ENCODE measurements at places on chromosomes 2 and 18.

DNA sequence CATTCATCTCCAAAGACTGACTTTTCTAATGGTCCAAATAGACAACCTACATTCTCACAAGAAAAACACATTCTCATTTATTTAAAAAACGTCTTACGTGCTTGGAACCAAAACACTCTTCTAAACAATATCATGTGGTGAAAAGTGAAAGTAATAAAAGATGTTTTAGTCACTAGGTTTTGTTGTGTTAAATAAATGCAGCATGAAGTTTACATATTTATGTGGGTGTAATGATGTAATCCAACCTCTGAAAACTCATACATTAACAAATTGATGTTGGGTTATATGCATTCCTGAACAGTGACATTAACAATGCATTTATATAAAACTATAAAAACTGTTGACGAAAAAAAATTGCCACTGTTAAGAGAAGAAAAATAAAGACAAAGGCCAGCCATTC is 55.1 kb upstream of the ACVR2A start:
- DNase-seq = no peak

DNA sequence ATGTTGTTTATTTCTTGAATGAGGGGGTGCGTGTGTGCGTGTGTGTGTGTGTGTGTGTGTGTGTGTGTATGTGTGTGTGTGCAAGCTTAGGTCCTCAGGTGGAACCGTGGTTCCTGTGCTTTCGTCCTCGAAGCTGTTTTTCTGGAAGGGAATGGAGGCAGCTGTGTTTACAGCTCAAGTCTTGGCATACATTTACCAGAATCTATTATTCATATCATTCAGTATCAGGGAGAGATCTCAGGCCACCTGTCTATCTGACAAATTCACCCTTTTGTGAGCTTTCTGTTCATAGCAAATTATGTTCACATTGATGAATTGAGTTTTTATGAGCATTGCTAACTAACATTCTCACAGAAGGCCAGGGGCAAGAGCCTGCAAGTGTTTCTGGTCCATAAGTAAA is 550.4 kb downstream of the ARHGAP15 start:
- DNase-seq = no peak

- no peak for DNase-seq
These were observed 37.5 kb downstream of the PAX8 start for GRCh38 chr2:113240915-113241911.

GRCh38 chr18:72868585-72869225 is 918 bp upstream of the NETO1 start:
- DNase-seq = no peak

GRCh38 chr2:75113231-75113869 is 86.0 kb downstream of the TACR1 start:
- DNase-seq = no peak

- no peak for DNase-seq
These were observed 59.1 kb downstream of the NETO1 start for GRCh38 chr18:72808680-72809079.

DNA sequence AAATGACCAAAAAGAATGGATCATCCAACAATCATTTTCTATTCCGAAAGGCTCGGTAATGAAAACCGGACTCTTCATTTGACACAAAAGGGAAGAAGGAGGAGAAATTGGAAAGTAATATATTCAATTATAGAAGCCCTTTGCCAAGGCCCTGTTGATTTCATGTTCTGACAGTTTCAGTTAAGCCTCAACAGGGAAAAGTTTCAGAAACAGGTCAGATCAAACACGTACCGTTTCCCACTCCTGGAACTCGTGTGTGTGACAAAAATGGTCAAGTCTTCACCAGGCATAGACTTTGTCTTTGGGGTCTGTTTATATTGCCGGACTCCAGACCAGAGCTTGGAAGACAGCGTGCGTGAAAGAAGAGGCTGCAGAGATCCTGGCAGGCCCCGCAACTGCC is 101.3 kb upstream of the BCL2L11 start:
- no peak for DNase-seq

GRCh38 chr18:72986103-72986502 is 118.3 kb upstream of the NETO1 start:
- DNase-seq = no peak

- no peak for DNase-seq
These were observed 1572.1 kb upstream of the LRRTM1 start for GRCh38 chr2:81876624-81877023.

DNA sequence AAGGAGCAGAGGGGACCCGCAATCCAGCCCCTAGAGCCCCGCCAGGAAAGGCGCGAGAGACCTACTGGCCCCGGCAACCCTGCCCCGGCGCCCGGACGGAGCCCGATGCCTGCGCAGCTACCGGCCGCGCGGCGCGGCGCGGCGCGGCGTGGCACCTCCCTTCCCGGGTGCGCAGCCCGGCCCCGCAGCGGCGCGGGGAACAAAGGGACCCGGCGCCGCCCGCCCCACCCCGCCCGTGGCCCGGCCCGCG is 307 bp downstream of the CDH2 start:
- peak; percentile 23 for DNase-seq

GRCh38 chr2:192669505-192670091 is 474.9 kb upstream of the TMEFF2 start:
- DNase-seq = no peak

DNA sequence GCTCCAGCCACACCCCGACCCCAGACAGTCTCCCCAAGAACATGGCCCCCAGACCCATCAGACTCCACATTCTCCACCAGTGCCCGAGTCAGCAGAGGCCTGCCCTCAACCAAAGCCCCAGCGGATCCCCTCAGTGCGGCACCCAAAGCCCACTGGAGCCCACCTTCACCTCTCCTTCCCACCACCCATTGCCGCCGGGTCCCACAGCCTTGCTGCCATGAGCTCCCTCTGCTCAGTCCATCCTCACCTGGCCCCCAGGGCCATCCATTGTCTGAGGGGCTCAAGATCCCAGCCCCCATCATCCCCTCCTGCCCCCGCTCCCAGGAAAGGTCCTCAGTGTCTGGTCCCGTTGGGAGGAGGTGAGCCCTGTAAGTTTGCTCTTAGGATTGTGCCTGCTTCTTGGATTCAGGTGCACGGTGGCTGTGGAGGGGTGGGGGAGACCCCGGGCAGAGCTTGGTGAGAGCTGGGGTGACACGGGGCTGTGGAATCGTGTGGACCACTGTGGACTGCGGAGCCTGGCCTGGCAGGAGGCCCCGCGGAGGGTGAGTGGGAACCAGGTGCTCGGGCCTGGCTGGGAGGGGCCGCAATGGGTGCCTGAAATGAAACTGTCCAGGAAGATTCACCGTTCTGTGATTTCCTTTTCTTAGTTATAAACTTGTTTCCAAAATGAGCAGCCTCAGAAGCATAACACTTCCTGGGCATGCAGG is 32.7 kb upstream of the GPC1 start:
- DNase-seq = no peak

- no peak for DNase-seq
These were observed 2.5 kb upstream of the DUSP2 start for GRCh38 chr2:96147593-96148201.

DNA sequence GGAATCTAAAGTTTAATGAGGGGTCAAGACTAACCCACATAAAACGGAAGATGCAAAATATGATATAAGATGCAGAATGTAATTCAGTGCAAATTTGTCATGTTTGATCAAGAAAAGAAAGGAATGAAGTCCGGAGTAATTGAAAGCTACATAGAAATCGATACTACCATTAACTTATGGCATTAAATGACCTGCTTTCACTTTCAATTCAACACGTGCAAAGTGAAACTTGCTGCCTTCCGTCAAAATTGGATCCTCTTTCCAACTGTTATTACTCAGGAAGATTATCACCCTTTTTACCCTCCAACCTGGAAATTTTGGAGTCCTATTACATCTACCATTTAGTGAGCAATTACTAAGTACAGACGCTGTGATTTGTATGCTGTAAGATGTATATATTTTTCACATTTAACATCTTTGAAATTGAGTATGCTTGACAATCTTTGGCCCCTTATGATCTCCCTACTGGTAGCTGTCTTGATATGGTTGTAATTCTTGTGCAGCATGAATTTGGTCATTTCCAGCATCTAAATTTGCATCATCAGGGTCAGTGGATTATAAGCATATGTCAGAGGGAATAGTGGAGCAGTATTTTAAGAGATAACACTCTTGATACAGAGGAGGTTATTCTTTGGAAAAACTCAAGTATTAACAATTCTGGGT is 18.6 kb downstream of the UNC80 start:
- peak; percentile 46 for DNase-seq

DNA sequence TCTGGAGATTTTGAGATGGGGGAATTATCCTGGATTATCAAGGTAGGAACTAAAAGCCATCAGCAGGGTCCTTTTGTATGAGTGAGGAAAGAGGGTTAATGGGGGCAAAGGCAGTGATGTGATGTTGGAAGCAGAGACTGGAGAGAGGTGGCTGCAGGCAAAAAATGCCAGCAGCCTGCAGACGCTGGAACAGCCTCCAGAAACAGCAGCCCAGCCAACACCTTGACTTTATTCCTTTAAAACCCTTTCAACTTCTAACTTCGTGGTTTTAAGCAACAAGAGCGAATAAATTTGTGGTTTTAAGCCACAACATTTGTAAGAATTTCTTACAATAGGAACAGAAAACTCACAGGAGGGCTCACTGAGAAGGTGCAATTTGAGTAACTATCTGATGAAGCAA is 523.1 kb upstream of the HS6ST1 start:
- no peak for DNase-seq

GRCh38 chr2:98296440-98296839 is 49.8 kb upstream of the CNGA3 start:
- no peak for DNase-seq

GRCh38 chr2:54586062-54586461 is 129.9 kb downstream of the SPTBN1 start:
- DNase-seq = no peak

GRCh38 chr18:27627927-27628326 is 442.8 kb upstream of the CHST9 start:
- no peak for DNase-seq

DNA sequence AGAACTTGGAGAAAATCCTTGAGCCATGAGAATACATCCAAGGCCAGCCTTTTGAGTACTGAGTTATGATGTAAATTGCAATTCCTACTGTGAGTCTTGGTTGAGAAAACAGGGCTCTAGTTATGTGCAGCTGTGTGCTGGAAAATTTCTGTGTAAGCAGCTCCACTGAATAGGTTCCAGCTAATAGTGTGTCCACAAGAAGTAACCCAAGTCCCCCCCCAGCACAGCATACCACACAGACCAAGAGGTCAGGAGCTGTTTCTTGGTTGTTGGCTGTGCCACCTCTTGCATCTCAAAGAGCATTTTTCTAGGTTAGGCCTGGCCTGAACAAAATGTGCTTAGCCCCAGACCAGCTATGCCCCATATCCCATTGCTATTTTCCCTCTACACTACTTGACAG is 36.8 kb upstream of the APCDD1 start:
- no peak for DNase-seq

DNA sequence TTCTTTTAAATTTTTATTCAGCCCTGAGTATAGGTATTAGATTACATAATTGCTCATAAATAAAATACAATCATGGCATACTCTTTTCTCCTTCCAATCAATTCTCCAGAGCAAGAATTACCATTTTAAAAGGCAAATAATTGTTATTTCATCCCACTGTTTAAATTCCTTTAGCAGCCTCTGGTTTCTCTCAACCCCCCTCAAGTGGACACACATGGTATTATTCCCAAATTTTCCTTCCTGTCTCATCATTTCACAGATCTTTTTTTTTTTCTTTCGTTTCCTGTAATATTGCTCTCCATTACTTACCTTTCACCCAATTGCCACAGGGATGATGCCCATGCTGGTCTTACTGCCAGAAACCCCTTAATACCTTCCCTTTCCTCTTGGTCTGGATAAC is 385.2 kb downstream of the RIT2 start:
- DNase-seq = no peak

GRCh38 chr18:77000527-77000926 is 132.1 kb downstream of the MBP start:
- DNase-seq = peak; percentile 17

DNA sequence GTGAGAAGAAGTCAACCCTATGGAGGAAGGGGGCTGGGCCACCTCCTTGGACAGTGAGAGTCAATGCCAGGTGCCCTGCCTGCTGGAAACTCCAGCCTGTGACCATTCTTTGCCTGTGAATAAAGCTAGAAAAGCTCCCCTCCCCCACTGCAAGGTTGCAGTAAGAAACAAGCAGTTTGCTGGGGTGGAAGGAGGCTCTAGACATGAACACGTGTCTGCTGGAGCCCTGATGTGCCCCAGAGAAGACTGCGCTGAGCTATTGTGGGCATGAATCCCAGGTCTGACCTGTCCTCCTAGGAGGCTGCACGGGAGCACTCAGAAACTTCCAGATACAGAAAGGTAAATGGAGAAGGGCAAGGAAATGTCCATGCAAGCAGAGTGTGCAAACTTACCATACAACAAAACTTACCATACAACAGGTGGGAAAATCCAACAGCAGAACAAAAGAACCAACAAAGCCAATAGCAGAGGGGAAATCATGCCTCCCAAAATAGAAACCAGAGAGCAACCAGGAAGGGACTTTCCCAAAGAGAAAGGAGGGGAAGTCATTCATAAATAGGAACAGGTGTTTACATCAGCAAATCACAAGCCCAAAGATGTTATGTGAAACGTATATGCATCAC is 278.7 kb downstream of the BCL2 start:
- DNase-seq = peak; percentile 74

- DNase-seq = no peak
These were observed 43.6 kb downstream of the SRBD1 start for GRCh38 chr2:45567288-45567963.

GRCh38 chr2:161983866-161984265 is 90.1 kb downstream of the DPP4 start:
- no peak for DNase-seq

- peak; percentile 65 for DNase-seq
These were observed 1.8 kb downstream of the REL start for GRCh38 chr2:60882971-60883753.

GRCh38 chr2:2181493-2181892 is 149.6 kb downstream of the MYT1L start:
- DNase-seq = no peak

GRCh38 chr18:13362607-13363006 is 144.0 kb downstream of the LDLRAD4 start:
- DNase-seq = no peak

- no peak for DNase-seq
These were observed 270.8 kb downstream of the NYAP2 start for GRCh38 chr2:225670111-225670974.

DNA sequence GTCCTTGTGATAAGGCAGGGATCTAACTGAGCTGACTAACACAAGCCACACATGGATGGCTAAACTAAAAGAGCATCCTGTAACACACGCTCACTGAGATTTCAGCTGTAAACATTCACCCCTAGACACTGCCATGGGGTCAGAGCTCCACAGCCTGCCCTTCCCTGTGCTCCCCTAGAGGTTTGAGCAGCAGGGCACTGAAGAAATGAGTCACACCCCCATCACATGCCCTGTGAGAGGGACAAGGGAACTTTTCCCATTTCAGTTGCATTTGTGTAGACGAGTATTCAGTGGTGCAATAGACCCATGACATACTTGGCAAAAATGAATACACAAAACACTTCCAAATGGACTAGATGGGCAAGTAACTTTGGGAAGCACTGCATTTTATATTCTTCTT is 402.4 kb upstream of the LRRTM1 start:
- no peak for DNase-seq

Data from MM.1S (cell line).